ENCODE measurements at places on chromosomes 13 and 19.

DNA sequence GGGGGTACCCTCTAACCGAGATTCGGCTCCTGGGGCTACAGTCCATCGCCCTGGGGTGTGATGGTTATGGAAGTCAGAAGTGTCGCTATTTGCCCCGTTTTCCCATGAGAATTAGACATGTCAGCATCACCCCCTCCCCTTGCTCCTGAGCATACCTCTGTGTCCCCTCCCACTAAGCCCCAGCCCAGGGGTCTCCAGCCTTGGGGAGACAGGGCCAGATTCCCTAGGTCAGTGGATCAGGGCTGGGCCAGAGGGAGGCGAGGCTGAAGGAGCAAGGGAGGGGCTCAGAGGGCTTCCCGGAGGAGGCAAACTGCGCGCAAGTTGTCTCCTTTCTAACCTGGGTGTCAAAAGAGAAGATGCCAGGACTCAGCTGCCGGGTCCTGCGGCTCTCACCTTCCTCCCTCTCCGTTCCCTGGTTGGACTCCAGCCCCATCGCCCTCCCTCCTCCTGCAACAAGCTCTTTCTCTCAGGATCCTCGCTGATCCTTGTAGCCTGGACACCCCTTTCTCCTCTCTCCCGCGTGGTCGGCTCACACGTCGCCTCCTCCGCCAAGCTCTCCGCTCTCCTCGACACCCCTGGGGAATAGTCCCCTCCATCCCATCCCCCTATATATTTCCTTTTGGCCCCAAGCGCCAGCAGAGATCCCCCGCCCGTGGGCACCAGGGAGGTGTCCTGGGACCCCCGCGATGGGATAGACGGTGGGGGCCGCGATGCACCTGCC, 459 bp upstream of the TMEM59L start:
- DNase-seq, result no peak

DNA sequence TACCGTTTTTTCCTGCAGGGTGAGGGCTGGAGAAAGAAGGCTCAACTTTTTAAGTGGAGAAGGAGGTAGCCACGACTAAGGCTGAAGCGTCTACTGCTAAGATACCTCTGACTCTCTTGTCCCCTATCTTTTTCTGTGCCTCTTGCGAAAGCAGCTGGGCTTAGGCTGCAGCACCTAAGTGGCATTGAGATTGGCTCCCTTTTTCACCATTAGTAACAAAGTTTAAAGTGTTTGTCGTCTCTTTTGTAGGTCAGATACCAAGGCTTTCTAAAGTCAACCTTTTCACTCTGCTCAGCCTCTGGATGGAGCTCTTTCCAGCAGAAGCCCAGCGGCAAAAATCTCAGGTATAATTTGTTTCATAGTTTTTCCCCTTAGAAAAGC, 887 bp downstream of the CDADC1 start:
- no peak for DNase-seq

GRCh38 chr19:22622020-22622419, 12.1 kb upstream of the ZNF492 start:
- DNase-seq, result no peak

DNA sequence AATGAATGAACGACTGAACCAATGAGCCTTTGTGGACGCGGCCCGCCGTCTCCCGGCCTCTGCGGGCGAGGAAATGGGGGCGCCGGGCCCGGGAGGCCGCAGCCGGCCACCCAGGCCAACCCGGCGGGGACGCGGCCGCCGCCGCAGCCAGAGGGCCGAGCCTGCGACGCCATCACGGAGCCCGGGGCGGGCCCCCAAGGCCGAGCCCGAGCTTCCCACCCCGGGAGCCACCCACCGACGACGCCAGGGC, 216 bp downstream of the SUGP2 start:
- no peak for DNase-seq

DNA sequence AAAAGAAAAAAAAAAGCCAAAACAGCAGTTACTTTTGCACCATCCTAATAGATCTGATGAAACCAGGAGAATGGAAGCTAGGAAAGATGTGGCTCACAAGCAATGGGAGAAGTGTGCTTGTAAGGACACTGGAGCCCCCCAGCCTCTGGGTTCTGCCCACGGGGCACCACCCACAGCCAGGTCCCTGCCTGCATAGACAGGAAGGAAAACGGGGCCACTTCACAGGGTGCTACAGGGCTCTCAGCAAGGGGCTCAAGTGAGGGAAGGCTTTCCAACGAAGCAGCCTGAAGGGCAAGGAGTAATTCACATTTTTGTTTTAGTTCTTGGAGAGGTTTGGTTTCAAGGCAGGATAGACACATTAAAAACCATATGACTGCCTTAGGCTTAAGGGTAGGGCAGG, 42.7 kb downstream of the BRD4 start:
- DNase-seq, result no peak

DNA sequence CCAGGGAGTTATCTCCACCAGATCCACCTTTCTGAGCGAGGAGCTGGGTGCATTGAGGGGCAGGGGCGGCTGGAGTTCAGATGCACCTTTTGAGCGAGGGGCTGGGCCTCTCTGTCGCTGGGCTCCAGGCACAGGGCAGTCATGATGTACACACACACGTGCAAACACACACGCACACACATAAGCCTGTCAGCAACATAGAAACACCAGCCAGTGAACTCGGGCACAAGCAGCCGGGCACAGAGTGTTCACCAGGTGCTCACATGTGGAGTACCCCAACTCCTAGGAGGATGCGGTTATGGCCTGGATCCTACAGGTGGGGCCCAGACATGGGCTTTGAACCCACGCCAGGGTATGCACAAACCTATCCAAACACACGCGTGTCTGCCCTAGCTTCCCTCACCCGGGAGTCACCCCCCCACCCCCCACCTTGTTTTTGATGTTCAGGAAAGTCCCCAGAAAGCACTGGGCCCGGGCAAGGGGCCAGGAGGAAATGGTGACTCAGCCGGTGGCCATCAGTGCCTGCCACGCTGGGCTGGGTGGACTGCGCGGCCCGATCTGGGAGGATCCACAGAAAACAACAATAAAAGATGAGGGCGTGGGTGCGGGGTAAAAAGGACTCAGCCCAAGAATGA, 13.3 kb downstream of the ARRDC2 start:
- DNase-seq, result peak; percentile 93

DNA sequence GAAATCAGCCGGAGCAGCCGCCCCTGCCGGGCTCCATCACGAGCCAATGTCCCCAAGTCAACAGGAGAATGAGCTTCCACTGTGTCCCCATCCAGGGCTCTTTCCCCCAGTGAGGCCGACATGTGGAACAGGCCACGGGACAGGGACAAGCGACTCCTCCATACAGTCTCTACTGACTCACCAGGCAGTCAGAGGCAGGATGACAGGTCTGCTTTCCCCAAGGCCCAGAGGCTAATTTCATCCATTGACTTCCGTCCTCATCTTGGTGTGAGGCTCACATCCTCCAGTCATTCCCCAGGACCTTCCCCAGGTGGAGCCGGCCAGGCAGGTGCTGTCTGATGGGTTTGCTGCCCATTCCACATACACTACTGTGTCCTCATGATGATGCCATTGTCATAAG, 3.5 kb downstream of the CEACAM6 start:
- no peak for DNase-seq

DNA sequence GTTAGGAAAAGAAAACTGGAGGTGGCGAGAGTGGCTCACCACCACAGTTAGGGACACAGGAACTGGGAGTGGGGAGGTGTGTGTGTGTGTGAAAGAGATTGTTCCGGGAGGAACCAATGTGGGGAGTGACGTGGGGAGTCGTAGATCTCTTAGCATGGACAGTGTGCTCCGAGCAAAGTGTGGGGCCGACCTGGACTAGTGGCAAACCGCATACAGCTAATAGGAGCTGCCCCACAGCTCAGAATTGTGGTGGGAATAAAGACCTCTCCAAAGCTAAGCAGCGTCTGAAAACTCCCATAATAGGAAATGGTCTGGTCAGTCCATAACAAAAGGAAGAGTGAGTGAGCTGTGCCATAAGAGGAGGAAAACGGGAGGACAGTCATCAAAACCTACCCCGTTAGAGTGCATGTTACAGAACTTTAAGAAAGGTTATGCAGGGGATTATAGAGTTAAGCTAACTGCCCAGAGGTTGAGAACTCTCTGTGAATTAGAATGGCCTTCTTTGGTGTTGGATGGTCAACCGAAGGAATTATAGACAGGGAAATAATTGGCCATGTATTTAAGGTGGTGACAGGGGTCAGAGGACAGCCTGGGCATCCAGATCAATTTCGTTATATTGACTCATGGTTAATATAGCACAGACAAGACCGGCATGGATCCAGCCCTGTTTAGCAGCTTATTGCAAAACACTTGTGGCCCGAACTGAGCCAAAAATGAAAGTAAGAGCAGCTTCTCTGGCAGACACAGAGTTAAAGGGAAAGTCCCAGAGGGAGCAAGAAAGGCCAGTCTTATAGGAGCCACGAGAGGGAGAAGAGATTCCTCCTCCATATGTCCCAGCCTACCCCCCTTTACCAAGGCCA, 8.9 kb upstream of the SLC15A1 start:
- DNase-seq, result peak; percentile 50

DNA sequence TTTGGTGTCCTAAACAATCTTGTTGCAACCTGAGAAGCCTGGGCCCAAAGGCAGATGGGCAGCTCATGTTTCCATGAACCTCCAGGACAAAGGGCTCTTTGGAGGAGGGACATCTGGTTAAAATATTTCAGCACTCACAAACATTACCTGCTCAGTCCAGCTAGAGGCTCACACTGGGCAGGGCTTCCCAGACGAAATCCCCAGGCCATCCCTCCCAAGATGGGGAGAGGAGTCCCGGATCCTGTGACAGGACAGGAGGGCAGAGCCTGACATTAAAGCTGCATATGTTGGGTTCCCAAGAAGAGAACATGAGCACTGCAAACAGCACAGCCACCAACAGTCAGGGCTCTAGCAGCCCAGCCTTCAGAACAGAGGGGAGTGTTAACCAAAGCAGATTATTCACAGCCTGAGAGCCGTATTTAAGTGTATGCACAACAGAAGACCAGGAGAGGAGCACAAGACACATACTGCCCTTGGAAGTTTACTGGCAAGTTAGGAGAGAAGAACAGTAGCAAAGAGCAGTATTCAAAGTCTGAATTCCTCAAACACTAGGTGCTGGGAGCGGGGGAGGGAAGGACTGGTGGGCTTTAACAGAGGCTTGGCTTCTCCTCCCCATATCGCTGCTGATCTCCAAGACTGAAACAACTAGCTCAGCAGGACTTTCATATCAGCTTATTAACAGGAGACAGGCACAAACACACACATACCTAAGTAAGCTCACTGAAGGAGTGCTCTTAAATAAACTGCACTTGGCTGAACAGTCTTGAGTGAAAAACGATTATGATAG, 12.3 kb downstream of the ATP7B start:
- no peak for DNase-seq

GRCh38 chr13:110802260-110802659, 88.8 kb downstream of the ING1 start:
- peak; percentile 0 for DNase-seq

DNA sequence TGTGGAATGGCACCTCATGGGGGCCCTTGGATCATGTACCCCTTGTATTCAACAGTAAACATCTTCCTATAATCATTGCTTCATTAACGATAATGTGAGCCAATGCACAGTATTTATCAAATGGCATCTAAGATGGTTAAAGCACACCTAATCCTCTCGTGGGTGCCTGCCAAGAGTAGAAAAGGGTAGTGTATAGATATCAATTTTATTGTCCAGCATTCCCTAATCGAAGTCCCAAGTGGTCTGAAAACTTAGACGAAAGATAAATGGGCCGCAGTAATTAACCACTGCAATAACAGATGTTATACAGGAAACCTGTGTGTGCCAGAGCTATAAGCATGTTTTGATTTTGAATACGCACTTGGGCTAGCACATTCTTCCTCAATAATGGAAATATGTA, 667 bp upstream of the MBNL2 start:
- no peak for DNase-seq

GRCh38 chr19:28961772-28962500, 251.0 kb downstream of the UQCRFS1 start:
- no peak for DNase-seq

DNA sequence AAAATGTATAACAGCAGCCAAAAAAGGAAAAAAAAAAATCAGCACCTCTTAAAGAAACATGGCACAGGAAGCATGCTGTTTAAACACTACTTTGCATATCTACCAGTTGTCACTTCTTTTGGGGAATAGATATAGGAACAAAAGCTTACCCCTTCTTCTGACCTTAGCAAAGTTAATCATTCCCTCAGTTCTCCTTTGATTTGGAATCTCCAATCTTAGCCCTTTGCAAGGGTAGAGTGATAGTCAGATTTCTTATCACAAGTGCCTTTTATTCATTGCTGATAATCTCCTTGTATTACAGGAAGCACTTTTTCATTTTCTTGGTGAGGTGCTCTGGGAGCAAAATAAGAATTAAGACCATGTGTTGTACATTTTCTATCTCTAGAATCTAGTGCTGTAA, 1327.6 kb downstream of the OLFM4 start:
- DNase-seq, result no peak

GRCh38 chr19:47303966-47304365, 5.7 kb upstream of the C5AR1 start:
- DNase-seq, result no peak

- peak; percentile 65 for DNase-seq
Observed at GRCh38 chr13:43905435-43906031, 25.8 kb downstream of the LACC1 start.

- no peak for DNase-seq
Observed at GRCh38 chr19:10747271-10747670, 29.4 kb downstream of the DNM2 start.

GRCh38 chr13:79445968-79446645, 34.8 kb upstream of the NDFIP2 start:
- DNase-seq, result no peak

DNA sequence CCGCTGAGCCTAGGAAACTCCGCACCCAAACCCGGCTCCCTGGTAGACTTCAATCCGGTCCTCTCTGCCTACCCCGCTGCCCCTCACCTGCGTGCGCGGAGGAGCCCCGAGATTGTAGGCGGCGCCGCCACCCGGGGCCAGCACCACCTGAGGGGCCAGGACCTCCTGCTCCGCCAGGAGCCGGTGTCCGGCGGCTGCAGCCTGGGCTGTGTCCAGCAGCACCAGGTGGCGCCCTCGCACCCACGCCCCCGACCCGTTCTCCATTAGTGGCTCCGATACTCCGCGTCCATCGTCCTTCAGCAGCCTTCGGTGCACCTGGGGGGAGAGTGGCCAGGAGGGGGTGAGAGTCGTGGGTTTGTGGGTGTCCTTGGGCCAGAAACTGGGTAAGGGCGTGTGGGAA, 18.5 kb downstream of the MAN2B1 start:
- no peak for DNase-seq

DNA sequence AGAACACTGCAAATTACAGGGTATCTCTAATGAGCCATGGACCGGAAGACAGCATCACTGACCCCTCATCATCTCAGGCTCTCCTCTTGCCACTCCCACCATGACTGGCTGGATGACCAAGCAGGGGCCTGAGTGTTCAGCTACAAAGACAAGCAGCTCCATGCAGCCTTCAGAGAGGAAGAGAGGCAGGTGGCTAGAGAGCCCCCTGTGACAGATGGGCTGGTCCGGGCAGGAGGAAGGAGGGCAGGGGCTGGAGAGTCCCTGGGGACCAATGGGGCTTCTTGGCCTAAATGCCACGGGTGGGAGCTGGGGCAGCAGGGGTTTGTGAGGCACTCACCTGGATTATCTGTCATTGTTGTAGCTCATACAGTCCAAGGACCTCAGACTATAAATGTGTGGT, 12.8 kb upstream of the RASA3 start:
- DNase-seq, result no peak

GRCh38 chr19:46990991-46991676, 28.5 kb upstream of the NPAS1 start:
- peak; percentile 56 for DNase-seq

Measured in inflammatory macrophage treated with lipopolysaccharide for 4 hours (primary cell).